D721Med (cell line): ENCODE measurements at places on chromosomes 7 and 10.

DNA sequence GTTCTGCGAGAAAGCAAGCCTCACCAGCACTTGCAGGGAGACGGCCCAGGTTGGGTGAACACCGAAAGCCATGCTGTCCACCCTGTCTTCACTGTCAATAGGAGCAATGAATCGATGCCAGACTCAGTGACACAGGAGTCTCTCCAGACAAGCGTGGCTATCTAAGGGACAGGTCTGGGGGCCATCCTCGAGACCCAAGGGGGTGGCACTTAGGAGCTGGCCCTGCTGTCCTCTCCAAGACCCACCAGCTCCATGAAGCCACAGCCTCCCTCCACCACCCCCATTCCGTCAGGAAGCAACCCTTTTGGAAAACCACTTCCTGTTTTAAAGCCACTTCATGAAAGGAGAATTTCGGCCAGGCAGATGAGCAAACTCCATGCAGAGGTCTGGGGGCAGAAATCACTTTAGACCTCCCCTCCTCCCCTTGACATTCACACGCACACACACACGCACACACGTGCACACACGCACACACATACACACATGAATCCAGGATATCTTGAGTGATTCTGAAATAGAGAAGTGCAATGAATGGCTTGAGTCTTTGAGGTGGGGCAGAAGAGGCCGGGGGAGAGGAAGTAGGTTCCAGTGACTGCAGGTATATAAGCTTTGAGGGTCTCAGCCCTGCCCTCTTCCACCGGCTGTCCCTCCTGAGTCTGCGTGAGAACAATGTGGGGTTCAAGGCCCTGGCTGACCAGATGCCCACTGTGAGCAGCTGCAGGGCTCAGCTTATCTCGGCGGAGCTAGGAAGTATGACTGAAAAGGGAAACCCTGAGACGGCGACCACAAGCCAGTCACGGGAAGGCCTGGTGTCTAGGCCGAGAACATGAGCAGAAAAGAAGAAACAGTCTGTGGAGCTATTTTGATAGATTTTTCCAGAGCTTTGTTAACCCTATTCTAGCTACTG, 25.0 kb downstream of the RGS10 start:
- DNase-seq, result no peak

DNA sequence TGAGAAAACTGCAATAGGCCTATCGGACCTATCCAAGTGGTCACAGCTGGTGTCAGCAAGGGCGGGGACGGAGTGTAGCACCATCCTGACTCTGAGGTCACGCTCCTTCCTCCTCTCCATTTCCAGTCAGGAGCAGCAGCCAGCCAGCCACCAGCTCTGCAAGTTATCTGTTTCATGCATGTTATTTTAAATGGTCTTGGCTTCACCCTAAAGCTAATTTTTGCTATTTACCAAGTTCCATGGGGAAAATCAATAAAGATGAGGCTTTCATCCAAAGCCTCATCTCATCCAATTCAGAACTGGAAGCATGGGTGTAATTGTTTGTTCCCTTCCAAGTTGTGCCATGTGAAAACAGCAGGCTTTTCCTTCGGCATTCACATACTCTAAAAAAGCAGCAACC, 49.3 kb downstream of the ICA1 start:
- DNase-seq, result no peak

GRCh38 chr10:68153473-68154210, 44.4 kb downstream of the MYPN start:
- DNase-seq, result no peak

DNA sequence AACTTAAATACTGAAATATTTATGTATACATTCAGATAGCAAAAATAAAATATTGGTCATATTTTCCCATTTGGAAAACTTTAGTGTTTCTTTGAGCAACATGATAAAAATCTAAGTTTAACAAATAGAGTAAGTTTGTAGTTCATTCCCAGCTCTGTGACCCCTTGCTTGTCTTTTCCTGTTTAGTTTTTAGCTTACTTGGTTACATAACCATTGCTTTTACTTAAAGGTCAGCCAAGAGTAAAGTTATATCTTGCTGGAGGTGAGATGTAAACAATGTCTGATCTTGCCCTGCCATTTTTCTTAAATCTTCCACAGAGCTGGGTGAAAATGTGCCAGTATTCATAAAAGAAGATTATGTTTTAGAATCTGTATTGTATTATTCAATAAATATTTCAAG, 46.7 kb upstream of the MDFIC start:
- DNase-seq, result no peak

DNA sequence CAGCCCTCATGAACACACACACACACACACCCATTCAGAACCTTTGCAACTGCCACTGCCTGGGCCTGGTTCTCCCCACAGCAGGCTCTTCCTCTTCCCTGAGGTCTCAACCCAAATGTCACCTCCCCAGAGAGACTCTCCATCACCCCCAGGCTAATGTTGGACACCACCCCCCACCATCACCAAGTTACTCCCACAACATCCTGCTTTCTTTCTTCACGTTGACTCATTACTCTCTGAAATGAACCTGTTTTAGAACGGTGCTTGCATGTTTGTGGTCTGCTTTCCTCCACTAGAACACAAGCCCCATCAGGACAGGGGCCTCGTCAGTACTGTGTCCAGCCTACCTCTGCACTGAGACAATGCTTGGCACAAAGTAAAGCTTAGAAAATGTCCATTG, 16.0 kb downstream of the AFAP1L2 start:
- no peak for DNase-seq

- no peak for DNase-seq
Measured at GRCh38 chr7:132377703-132378584, 198.3 kb downstream of the PLXNA4 start.

- DNase-seq, result no peak
Measured at GRCh38 chr10:11909618-11910017, 86.5 kb downstream of the PROSER2 start.

- no peak for DNase-seq
Measured at GRCh38 chr10:48649349-48649944, 35.2 kb upstream of the WDFY4 start.

DNA sequence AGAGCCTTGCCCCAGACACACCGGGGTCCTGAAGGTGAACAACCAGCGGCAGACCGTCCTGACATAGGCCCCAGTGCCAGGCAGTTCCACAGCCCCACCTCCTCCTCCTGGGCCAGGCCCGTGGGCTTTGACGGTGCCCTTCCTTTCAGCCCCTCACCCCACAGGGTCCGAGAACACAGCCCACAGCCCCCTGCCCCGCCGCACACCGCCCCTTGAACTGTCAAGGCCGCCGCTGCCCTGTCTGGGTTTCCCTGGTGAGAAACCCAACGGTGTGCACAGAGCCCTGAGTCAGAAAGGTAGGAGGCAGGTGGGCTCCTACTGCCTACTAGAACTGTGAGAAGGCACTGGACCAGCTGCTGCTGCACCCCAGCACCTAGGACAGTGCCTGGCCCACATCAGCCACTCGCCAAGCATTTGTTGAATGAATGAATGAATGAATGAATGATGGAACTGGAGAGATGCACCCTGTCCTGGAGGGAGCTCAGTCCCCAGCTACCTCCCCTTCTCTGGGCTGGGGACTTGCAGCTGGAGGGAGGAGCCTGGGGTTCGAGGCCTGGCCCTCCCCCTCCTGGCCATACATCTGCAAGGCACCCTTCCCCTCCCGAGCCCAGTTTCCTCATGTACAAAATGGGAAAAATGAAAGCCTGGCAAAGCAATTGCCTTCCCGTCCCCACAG, 117.9 kb downstream of the SLIT1 start:
- no peak for DNase-seq

- DNase-seq, result no peak
Measured at GRCh38 chr10:82150123-82150900, 275.3 kb downstream of the NRG3 start.

- DNase-seq, result no peak
Measured at GRCh38 chr10:12709000-12709401, 292.5 kb downstream of the CCDC3 start.

GRCh38 chr7:50660830-50661175, 95.6 kb upstream of the DDC start:
- DNase-seq, result no peak

GRCh38 chr10:90450797-90451196, 407.0 kb downstream of the HTR7 start:
- no peak for DNase-seq

DNA sequence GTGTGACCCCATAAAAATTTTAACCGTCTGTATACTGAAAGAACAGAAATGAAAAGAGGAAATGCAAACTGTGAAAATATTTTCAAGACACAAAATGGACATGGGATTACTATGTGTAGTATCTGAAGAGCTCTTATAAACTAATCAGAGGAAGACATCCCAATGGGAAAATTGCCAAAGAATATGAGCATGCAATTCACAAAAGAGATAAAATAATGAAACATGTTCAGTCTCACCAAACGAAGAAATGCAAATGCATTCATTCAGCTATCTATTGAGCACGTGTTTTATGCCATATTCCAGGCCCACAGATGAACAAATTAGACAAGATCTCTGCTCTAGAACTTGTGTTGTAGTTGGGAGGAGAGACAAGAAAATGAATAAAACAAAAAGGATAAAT, 63.2 kb downstream of the NHLRC2 start:
- no peak for DNase-seq

- no peak for DNase-seq
Measured at GRCh38 chr7:108135446-108136190, 5.5 kb upstream of the LAMB4 start.

DNA sequence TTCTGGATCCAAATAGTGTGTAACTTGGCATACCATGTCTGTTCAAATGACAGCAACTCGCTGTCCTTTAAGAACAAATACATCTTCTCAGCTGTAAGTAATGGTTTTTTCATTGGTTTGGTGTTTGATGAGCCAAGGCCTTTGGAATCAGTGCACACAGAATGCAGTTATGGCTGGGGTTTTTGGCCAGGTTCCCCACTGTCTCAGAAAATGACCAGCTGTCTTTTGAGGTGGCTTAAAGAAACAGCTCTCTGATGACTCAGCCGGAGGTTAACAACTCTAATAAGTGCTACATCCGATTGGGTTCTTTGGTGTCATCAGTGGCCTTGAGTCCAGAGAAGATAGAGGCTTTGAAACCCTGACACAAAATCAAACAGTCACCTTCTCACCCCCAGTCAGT, 688.4 kb downstream of the REEP3 start:
- DNase-seq, result no peak

DNA sequence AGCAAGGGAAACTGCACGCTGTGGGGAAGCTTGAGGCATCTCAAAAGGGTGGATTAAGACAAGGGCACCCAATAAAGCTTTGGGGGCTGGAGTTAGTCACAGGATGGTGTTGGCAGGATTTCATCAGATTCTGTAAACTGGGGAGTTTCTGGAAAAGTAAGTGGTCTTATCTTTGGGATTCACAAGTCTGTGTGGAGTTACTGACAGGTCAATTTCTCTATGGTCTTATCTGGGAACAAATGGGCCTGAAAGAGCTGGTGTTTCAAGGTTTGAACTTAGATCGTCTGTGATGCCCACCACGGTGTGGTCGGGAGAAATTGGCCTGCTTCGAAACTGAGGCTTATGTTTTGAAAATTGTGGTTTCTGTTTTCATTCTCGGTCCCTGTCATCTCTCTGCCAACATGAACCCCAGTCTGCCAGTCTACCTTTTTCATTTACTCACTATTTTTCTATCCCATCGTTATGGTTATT, 23.8 kb upstream of the AOAH start:
- DNase-seq, result no peak

GRCh38 chr7:140322759-140323158, 75.6 kb downstream of the SLC37A3 start:
- no peak for DNase-seq

- DNase-seq, result no peak
Measured at GRCh38 chr7:36040679-36041078, 112.4 kb upstream of the EEPD1 start.

DNA sequence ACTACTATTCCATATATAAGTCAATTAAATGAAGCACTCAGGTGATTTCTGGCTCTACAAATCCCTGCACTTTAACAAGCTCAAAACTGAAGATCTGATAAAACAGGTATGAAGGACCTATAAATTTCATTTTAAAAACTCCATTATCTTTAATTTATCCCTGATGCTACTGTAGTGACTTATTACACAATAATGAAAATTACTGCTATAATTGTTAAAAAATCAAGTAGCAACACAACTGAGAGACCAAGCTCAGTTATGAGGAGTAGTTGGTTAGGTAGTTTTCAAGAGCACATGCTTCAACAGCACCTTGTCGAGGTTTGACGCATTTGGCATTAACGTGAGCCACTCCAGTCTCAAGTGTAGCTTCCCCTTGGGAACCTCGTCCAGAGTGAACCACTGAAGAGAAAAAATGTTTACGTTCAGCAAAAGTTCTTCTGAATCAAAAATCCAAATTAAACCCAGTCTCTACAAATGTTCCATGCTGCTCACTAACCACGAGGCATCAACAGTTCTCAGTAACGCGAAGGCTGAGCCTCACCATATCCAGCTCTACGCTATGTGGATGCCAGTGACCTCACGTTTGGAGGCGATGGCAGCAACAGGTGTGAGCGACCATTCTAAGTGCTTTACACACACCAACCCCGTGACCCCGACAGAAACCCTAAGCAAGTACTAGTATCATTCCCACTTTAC, 55.3 kb upstream of the NCAPG2 start:
- DNase-seq, result no peak

GRCh38 chr10:4947635-4948596, 15.3 kb upstream of the AKR1C1 start:
- DNase-seq, result no peak

DNA sequence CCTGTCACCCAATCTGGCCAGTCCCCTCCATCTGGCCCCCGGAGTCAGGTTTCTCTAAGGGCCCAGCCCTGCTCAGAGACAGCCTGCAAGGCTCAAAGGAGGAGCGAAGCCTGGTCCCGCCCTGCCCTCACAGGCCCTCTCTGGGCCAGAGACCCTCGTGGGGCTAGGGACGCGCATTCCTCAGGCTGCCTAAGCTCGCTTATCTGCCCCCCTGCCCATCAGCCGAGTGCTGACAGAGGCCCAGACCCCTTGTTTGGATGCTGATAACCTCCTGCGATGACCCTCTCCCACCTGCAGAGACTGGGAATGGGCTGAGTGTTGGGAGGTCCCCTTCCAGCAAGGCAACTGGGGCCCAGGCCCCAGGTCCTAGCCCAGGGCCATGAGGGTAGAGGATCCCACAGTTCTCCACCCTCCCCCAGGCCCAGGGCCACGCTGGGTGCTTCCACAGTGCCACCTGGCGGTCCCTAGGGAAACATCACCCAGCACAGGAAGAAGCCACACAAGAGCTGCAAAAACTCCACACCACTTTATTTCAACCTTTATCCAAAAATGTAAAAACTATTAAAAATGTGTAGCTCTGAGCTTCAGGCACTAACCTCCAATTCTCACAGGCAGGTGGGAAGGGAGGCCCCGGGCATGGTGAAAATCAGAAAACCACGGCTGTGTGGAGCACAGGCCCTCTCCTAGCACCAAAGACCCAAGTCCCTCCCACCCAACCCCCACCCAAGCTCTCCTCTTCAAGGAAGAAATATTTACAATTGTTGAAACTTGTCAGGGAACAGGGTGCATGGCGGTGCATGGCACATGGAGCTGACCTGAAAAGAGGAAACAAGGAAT, 2.2 kb downstream of the NPM3 start:
- peak; percentile 88 for DNase-seq
